Mesenteric fat pad (tissue), 1 donor: ENCODE measurements at places on chromosomes 6 and 20.
A peak's percentile ranks its signal among the peaks of the same experiment; 100 is the strongest.

- no peak for DNase-seq
These were observed 4.1 kb downstream of the HLA-B start for GRCh38 chr6:31352683-31353383.

- DNase-seq = no peak
These were observed 24.8 kb downstream of the SAMHD1 start for GRCh38 chr20:36926653-36927200.

DNA sequence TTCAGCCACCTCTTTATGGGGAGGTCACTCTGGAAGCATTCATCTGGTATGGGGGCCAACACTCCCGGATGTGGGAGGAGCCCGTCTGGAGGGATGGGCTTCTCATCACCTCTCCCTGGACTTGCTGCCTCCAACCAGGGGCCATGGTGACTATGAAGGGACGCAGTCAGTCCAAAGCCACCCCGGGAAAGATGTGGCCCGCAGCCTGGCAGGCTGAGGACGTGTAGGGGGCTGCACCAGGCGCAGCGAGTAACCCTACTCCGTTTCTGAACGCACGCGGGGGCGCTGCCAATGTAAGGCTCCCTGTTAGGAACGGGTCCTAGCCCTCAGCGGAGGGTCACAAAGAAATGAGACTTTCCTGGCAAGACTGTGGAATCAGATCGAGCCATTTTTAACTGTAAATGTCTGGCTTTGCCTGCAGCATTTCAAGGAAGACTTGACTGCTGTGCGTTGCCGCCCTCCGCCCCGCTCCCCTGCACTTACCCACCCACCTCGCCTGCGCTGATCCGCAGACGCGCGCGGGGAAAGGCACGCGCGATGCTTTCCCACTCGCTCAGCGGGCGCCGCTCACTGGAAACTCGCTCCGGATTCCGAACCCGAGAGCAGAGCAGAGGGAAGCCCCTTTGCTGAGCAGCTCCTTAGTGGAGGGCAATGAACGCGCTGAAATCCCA lies 55.1 kb downstream of the IL20RA start:
- DNase-seq = no peak

- DNase-seq = no peak
These were observed 17.3 kb downstream of the CYP24A1 start for GRCh38 chr20:54156522-54156921.

DNA sequence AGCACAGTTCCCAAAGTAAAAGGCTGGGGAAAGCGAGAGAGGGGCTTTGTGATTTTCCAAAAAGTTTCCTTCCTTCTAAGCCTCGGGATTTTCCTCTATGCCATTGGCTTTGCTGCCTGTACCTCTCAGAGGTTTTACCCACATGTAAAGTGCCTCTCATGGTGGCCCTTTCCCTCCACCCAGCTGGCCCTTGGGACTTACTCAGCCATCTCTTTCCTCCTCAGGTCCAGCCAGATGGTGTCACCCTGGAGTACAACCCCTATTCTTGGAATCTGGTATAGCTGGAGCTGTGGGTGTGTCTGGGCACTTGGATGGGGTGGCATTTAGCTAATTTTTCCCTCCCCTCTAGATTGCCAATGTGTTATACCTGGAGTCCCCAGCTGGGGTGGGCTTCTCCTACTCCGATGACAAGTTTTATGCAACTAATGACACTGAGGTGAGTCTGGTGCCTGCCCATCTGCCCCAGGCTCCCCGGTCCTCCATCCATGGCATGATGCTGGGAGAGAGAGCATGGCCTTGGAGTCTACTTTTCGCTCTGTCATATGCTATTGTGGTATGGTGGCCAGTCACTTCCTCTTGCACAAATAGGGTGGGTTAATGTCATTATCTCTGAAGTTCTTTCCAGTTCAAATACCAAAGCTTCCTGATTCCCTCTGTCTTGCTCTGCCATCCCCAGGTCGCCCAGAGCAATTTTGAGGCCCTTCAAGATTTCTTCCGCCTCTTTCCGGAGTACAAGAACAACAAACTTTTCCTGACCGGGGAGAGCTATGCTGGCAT lies 1.1 kb downstream of the CTSA start:
- DNase-seq = no peak

DNA sequence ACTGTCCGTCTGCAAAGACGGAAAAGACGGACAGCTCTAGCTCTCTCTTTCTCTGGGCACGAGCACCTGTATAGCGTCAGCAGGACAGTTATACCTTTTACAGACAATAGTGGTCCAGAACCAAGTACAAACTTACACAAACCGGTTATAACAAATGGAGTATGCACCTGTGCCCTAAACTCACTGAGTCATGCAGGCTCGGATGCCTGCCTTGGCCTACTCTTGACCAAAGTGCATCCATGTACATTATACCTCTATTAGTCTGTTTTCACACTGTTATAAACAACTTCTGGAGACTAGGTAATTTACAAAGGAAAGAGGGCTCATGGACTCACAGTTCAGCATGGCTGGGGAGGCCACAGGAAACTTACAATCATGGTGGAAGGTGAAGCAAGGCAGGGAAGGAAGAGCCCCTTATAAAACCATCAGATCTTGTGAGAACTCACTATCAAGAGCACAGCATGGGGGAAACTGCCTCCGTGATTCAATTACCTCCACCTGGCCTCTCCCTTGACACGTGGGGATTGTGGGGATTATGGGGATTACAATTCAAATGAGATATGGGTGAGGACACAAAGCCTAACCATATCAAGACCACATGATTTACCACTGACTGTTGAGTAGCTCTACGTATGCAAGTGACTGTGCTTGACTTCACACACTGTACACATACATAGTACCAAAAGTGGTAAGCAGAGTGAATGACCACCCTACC lies 23.1 kb downstream of the MAN1A1 start:
- DNase-seq = no peak

- no peak for DNase-seq
These were observed 2.8 kb downstream of the CCN5 start for GRCh38 chr20:44717986-44718385.

GRCh38 chr6:145263778-145264211 lies 471.5 kb downstream of the EPM2A start:
- DNase-seq = no peak

GRCh38 chr6:11785774-11786579 lies 7.4 kb upstream of the ADTRP start:
- no peak for DNase-seq

DNA sequence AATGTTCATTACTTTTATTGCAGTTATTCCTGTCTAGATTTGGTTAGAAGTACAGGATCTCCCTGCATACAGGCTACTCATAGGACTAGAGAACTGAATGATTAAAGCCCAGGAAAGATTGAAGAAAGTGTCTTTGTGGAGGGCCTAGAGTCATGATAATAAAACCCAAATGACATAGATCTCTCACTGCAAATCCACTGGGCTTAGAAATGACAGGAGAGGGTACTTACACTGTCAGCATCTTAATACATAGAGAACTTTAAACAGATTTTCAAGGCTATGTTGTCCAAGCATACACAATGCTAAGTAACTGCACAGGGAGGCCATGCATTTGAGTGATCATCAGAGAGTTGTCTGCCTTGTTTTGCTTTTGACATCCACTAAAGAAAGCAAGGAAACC lies 383.8 kb upstream of the MAP3K7 start:
- no peak for DNase-seq

- no peak for DNase-seq
These were observed 18.4 kb downstream of the C6orf89 start for GRCh38 chr6:36904114-36904513.

GRCh38 chr6:84260926-84261325 lies 33.5 kb upstream of the CEP162 start:
- DNase-seq = no peak

DNA sequence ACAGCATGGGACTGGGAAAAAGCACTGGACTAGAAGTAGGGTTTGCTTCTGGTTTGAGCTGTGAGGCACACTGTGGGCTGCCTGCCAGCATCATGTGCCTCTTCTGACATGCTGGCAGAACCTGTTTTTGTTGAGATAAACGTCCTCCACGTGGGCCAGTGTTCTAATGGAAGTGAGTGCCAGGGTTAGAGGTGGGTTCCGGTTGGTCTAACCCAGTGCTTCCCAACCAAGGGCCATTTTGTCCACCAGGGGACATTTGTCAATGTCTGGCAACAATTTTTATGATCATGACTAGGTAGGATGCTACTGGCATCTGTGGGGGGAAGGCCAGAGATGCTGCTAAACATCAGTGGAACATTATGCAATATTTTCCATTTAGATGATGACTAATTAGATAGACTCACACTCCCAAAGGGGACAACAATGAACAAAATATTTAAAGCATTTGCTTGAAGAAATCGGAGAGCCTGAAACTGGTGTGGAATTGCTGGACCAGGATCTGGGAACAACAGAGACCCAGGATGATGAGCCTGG lies 7.8 kb upstream of the APMAP start:
- peak; percentile 65 for DNase-seq

DNA sequence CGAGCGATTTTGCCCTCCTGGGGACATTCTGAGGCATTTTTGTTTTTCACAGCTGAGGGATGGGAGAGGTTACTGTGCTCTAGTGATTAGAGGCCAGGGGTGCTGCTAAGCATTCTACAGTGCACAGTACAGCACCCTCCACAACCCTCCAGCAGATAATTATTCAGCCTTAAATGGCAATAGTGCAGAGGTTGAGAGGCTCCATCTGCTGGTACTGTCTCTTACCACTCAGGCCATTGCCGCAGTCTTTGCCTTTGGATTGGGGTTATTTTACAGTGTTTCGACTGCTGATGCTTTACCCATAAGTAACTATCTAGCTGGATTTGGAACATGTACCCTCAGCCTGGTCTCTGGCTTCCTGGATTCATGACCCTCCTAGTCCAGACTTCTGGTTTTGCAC lies 705.3 kb downstream of the KIF16B start:
- DNase-seq = no peak

DNA sequence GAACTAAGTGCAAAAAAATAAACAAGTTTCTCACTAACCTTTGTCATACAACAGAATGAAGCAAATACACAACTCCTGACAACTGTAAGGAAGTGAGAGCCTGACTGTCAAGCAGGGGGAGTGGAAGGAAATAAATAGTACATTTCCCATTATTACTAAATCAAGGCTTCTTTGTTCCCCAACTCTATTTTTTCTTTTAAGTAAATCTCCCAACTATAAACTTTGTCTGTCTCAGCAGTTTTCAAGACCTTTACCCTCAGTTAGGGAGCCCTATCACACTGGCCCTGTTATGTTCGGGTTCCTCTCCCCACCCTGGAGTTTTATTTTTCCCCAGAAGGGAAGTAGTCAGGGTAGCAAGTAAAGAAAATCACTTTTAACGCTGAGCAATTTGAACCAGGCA lies 24.1 kb upstream of the IPCEF1 start:
- DNase-seq = no peak

- no peak for DNase-seq
These were observed 32.7 kb downstream of the WDR27 start for GRCh38 chr6:169669147-169669546.

GRCh38 chr6:68443704-68444103 lies 191.4 kb upstream of the ADGRB3 start:
- no peak for DNase-seq

GRCh38 chr6:109021870-109022269 lies 72.8 kb downstream of the SESN1 start:
- DNase-seq = no peak

DNA sequence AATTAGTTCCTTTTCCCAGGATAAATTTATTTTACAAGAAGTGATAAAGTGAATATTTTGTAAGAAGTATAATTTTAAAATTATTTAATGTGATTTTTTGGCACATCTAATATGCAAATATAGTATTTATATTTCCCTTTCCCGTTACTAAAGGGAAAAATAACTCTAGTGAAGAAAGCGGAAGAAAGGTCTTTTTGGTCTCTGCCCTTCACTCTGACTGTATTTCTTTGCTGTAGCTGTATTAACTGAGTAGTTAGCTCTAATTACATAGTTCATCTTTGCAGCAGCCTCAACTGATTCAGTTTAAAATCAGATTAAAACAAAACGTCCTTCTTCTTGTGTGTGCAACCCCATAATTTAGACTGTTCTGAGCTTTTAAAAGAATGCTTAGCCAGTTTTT lies 57.4 kb upstream of the RNF144B start:
- DNase-seq = no peak

DNA sequence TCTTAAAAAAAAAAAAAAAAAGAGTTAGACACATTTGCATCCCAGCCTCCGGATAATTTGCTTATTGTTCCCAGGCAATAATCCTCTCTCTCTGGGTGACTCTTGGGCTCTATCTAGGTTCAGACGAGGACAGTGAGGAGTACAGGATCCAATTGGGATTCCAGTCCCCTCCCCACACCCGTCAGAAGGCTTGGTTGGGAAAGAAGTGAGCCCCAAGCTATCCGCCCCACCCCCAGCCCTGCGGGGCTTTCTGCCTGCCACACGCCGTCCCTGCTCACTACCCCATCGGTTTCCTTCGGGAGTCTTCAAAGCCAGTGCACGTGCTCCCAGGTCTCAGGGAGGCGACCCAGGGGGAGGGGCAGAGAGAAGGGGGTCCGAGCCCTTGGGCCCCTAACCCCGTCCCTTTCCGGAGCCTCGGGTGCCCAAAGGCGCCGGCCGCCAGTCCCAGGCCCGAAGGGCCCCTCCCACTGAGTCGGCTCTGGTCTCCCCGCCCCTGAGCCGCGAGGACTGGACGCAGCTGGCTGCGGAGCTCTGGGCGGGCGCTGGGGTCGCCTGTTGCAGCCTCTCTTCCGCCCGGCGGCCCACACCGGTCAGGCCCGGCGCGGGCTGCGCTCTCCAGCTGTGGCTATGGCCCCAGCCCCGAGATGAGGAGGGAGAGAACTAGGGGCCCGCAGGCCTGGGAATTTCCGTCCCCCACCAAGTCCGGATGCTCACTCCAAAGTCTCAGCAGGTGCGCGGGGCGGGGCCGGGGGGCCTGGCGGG lies 2.5 kb downstream of the MYMX start:
- DNase-seq = peak; percentile 94

DNA sequence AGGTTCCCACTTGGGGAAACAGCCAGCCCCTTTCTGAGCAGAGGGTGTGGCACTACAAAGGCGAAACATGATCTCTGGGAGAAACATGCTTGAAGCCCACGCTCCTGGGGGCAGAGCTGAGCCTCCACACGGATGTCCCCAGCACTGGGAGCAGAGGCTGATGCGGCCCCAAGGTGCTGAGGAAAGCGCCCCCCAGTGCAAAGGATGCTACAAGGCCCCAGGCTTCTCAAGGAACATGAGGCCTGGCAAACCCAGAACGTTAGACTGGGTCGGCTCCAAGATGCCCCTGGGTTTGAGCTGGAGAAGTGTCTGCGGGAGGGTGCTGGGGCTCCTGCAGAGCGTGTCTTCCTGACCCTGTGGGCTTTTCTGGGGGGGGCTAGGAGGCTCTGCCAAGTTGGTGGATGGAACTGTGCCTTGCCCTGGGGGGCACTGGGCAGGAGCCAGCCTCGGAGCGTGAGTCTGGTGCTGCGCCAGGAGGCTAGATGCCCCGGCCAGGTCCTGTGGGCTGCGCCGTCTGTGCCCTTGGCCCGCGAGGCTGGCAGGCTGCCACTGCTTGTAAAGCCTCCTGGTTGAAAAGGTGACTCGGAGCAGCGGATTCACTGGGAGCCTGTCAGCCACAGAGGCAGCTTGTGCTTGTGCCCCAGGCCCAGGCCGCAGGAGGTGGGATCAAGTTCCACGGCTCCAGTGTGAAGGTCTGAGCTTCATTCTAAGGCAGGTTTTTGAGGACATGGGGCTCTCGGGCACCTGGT lies 8.1 kb downstream of the SYNJ2 start:
- peak; percentile 91 for DNase-seq

- DNase-seq = no peak
These were observed 17.8 kb downstream of the MAP3K5 start for GRCh38 chr6:136774228-136775041.
